CD4-positive, CD25-positive, alpha-beta regulatory T cell (primary cell): ENCODE measurements at places on chromosomes 7 and 10. TPM values are rescaled to one million over a fixed set of nuclear protein-coding genes. Genes with fewer than 3 reads are reported as not detected.

DNA sequence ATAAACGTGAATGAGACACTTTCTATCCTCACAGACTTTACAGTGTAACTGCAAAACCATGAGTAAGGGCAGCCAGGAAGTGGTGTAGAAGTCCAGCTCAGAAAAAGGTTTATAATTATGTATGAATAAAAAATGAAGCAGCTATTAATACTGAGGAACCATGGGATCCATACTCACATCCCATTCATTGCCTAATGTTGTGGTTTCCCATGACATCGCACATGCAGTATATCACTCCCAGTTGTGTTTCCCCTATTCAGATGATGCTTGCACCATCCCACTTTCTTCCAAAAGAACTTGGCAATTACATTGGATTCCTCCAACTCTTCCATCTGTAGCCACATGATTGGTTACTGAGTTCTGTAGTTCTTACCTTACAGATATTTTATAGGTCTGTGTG lies 74.5 kb upstream of the SEMA3D start:
- no peak for DNase-seq

GRCh38 chr10:78894089-78894840 lies 174.5 kb upstream of the ZMIZ1 start:
- DNase-seq: no peak

RAMP3 gene
- not detected for total RNA-seq

HOXA2 gene
- total RNA-seq: not detected

NUPR2 gene
- total RNA-seq: not detected

HHEX gene
- 1.2 TPM for total RNA-seq
